ENCODE measurements at places on chromosomes 5 and 9. TPM values are rescaled to one million over a fixed set of nuclear protein-coding genes. Genes with fewer than 3 reads are reported as not detected.

The IFNA13 gene
- total RNA-seq, result not detected

The FBP2 gene
- total RNA-seq, result not detected

The BRINP1 gene
- total RNA-seq, result not detected

DNA sequence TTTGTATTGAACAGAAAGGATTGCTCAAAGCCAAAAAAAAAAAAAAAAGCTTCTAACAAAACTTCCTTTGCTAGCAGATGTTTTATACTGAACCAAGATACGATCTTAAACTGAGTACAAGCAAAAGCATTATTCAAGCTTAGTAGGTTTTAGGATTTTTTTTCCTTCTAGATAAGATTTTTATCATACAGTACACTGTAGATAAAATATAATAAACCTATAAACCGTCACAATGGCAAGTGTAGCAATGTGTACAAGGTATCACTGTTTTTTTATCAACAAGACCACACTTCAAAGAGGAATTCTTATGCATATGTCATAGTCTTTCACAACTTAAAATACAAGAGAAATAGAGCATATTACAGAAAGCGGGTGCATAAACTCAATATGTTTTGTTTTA is 56.5 kb upstream of the TRPM3 start:
- DNase-seq, result no peak

DNA sequence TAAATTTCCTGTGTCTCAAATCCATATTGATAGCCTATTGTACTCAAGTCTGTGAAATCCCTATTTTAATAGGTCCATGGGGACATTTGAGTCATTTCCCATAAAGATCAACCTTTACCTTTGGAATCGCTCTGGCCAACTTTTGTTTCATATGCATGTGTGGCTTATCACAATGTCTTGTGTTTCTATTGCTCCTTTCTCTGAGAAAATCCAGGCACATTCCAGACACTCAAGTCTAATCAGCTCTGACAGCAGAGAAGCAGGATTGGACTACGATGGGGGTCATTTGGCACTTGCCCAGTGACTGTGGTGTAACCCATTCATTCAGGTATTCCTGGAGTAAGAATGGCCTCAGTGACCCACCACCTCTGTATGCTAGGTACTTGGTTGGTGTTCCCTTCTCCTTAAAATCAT is 48.4 kb downstream of the ACTBL2 start:
- DNase-seq, result no peak

DNA sequence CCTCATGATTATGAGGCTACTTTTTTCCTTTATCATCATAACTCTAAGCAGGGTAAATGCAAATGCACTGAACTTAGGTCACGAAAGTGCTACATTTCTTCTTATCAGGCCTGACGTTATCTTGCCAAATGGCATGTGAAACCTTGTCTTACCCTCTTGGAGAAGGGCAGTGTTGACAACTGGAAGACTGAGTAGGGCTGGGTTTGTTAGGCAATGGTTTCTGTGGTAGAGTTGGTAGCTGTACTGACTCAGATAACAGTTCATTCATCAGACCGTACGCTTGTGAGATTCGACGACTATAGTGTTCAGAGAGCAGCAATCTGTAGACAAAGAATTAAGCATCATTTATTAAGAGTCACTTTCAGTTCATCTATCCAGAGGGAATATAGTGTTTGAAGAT is 127.7 kb downstream of the CPLANE1 start:
- no peak for DNase-seq

GRCh38 chr9:74953235-74953751 is 581 bp upstream of the C9orf40 start:
- peak; percentile 18 for DNase-seq

- DNase-seq, result peak; percentile 72
Measured at GRCh38 chr5:16936150-16936988, at the start of gene MYO10. TSS of gene MYO10 (minus strand) at chr5:16936288. CDS start at chr5:16935808, 480 bp downstream.

DNA sequence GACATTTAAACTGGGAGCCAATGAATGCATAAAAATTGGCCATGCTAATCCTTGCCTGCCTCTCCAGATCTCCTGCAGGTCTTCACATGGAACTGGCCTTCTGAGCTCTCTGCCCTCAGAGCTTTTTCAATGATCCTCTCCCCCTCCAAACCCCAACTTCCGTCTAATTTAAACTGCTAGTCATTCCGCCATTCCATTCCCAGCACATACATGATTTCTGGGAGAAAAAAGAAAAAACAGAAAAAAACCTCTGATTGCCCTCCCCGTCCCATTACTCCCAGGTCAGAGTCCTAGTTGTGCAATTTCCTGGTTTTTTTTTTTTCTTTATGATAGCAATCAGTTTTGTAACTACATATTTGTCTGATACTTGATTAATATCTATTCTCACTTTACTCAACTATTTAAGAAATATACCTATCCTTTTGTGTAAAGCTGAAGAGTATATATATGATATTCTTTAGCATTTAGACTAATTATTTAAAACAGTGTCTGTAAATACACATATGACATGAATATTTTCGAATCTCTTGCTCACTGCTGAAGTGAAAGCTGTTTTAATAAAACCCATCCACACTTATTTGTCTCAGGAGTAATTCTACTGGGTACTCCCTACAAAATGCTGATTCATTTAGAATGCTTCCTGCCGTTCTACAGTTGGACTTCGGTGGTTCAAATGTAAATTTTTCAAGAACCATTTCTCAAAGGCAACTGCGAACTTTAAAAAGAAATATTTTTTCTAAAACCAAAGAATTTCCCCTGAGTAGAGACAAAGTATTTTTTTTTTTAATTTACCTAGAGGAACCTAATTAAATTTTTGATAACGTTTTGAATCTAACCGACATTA is 1.6 kb downstream of the HINT1 start:
- DNase-seq, result no peak

GRCh38 chr5:120228262-120229031 is 235.7 kb upstream of the PRR16 start:
- DNase-seq, result no peak

The RAD23B gene
- total RNA-seq, result 111 TPM

The PCDHA10 gene
- total RNA-seq, result not detected

GRCh38 chr9:110089681-110090370 is 118.1 kb downstream of the C9orf152 start:
- DNase-seq, result no peak

GRCh38 chr5:127839496-127840197 is 136.5 kb downstream of the CCDC192 start:
- no peak for DNase-seq

DNA sequence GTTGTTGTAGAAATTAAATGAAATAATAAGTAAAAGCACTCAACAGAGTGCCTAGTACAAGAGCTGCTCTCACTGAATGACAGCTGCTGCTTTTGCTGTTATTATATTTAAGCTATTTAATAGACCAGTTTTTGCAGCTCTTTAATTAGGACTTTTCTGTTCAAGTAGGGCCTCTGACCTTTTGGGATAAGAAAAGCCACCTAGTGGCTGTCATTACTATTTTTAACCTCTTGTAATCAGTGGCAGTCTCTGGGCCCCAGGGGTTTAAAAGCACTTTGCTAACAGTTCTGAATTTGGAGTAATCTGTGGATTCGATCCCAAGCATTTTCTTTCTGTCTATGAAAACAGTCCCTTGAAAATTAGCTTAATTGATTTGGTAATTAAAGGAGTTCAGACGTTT is 121.1 kb downstream of the NUDT12 start:
- no peak for DNase-seq

DNA sequence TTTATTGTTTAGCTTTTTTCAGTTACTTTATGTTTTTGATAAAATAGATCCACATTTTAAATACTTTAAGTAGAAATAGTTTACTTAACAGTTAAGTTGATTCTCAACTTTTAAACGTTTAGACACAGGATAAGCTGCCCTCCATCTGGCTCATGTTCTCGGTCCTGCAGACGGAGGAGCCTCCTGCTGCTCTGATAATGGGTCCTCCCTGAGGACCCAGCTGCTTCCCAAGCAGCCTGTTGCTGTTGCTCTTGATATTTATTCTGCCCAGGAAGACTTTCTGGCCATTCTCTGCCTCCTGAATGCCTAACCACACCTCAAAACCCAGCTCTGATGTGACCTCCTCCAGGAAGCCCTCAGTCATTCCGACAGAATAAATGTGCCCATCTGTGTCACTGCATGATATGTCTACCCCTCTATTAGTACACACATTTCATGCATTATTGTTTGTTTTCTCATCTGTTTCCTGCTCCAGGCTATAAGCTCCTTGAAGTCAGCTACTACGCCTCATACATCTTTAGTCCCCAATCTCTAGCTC is 267.2 kb upstream of the MSX2 start:
- no peak for DNase-seq

The RNF180 gene
- total RNA-seq, result not detected

The EIF4E1B gene
- total RNA-seq, result not detected

- no peak for DNase-seq
Measured at GRCh38 chr9:4042991-4043390, 256.9 kb downstream of the GLIS3 start.

DNA sequence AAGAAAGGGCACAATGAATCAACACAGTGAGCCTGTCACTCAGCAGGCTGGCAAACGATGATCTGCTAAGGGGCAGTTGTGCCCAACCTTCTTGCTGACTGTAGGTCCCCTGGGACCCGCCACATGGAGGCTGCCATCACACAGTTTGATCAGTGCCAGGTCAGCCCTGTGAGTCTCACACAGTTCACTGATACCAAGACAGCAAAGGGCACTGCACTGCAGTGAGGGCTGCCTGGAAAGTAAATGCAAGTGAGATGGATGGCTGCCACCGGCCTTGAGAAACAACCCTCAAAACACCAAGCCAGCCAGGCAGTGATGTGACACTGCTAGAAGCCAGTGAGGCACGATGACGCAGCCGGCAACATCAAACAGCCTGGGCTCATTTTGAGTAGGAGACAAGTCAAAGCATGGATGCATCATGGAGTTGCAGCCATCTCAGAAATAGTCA is 30.3 kb downstream of the FOXD1 start:
- peak; percentile 27 for DNase-seq

DNA sequence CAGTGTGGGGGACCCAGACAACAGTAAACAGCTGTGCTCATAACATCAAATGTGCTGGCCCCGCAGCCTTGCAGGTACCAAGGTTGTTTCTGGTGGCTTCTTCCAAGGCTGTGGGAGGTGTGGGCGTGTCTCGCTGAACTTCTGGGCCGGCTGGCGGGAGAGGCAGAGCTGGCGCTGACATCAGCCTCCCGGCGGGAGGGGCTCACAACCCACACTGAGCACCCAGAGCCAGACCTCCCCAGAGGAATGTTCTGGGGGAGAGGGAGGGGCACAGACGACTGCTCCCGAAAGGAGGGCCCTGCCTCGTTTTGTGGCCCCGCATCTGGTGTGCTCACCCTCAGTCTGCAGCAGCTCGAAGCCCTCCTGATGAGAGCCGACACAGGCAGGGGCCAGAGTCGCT is 6.9 kb upstream of the SLC12A7 start:
- DNase-seq, result no peak

The ACTBL2 gene
- total RNA-seq, result not detected

- DNase-seq, result peak; percentile 78
Measured at GRCh38 chr9:134163371-134164196, 780 bp downstream of the RNU6ATAC start.

- no peak for DNase-seq
Measured at GRCh38 chr9:38018241-38018957, 50.6 kb downstream of the SHB start.

GRCh38 chr9:90720621-90721265 is 78.1 kb upstream of the DIRAS2 start:
- no peak for DNase-seq

DNA sequence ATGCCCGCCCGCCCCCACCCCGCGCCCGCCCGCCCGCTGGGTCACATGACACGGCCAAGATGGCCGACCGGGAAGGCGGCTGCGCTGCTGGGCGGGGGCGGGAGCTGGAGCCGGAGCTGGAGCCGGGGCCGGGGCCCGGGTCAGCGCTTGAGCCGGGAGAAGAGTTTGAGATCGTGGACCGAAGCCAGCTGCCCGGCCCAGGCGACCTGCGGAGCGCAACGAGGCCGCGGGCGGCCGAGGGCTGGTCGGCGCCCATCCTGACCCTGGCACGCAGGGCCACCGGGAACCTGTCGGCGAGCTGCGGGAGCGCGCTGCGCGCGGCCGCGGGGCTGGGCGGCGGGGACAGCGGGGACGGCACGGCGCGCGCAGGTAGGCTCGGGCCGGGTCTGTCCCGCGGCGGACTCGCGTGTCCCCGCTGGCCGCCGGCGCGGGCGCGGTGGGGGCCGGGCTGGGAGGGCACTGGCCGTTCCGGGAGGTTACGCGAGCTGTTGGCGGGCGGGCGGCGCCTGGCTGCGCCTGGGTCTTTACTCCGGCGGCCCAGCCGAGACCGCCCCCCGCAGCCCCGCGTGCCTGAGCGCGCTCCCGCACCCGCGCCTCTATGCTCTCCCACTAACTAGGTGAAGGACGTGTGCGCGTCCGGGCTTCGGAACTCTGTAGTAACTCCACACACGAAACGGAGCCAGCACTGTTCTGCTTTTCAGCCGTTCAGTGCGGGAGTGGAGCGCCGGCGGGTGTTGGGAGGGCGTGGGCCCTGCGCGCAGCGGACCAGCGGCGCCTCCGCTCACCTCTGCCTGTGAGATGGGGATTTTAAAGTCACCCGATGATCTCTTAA is at the start of gene RUFY1:
Gene RUFY1 (plus strand): TSS at position 44 of the 832 bp plus-strand sequence. CDS start 16 bp downstream, at position 60.
- DNase-seq, result peak; percentile 87

DNA sequence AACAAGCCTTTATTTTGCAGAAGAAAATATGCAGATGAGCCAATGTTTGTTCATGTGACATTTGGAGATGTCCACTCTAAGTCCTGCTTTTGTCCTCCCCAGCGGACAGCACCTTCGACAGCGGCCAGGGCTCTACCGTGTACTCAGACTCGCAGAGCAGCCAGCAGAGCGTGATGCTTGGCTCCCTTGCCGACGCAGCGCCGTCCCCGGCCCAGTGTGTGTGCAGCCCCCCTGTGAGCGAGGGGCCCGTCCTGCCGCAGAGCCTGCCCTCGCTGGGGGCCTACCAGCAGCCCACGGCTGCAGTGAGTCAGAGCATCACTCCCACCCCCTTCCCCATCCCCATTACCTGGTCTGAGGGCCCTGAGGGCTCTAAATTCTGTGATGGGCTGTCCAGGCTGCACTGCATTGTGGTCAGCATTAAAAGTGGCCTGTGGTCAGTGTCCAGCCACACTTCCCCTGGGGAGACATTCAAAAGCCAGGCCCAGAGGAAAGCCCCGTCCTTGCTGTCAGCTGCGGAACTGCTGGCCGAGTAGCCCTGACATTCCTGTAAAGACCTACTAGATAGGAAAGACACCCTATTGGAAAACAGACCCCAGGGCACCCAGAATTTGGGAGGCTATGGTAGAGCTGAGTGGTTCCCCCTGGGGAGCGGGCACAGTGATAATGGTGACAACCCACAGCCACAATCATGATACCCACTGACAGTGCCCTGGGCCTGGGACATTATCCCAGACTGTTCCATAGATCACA is 69.0 kb downstream of the WNK2 start:
- no peak for DNase-seq

The PCDHA7 gene
- not detected for total RNA-seq

The INSYN2B gene
- total RNA-seq, result not detected

The TRIM36 gene
- not detected for total RNA-seq
